ENCODE measurements at places on chromosomes 16 and 17. TPM values are rescaled to one million over a fixed set of nuclear protein-coding genes. Genes with fewer than 3 reads are reported as not detected.

Gene CSF3
- polyA plus RNA-seq, result not detected

Gene STH
- not detected for polyA plus RNA-seq

Gene TBC1D3E
- polyA plus RNA-seq, result not detected

Gene HES7
- polyA plus RNA-seq, result not detected

Gene NDRG4
- 21.0 TPM for polyA plus RNA-seq

Gene SBK1
- polyA plus RNA-seq, result 16.4 TPM

Gene CA7
- polyA plus RNA-seq, result not detected

Gene KLHL10
- 0.17 TPM for polyA plus RNA-seq

Gene SPAG9
- 97.6 TPM for polyA plus RNA-seq

Gene GCGR
- not detected for polyA plus RNA-seq

Gene CCDC200
- polyA plus RNA-seq, result 4.5 TPM

Gene CDH8
- polyA plus RNA-seq, result 4.1 TPM

GRCh38 chr16:80580109-80580832 is 39.5 kb downstream of the DYNLRB2 start:
- no peak for DNase-seq

- DNase-seq, result no peak
Measured at GRCh38 chr17:38463451-38463858, 35.2 kb downstream of the ARHGAP23 start.

- DNase-seq, result no peak
Measured at GRCh38 chr17:42413464-42414040, 9.5 kb downstream of the CAVIN1 start.

DNA sequence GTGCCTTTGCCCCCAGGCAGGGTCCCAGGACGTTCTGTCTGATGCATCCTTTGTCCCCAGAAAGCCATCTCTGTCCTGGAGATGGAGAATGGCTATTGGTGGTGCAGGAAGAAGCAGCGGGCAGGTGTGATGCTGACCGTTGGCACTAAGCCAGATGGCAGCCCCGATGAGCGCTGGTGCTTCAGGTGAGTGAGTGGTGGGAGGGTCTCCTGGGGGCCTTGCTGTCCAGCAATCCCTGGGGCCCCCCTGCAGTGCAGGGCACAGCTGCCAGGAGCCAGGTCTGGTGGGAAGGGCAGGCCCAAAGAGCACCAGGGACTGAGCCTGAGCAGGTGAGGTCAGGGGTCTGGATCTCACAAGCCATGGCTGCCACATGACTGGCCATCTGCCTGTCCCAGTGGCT is 18.1 kb downstream of the TRPV2 start:
- DNase-seq, result no peak

- DNase-seq, result no peak
Measured at GRCh38 chr17:35765086-35765710, 4.5 kb downstream of the C17orf50 start.

- DNase-seq, result no peak
Measured at GRCh38 chr17:45001310-45001709, 33.2 kb upstream of the C1QL1 start.

DNA sequence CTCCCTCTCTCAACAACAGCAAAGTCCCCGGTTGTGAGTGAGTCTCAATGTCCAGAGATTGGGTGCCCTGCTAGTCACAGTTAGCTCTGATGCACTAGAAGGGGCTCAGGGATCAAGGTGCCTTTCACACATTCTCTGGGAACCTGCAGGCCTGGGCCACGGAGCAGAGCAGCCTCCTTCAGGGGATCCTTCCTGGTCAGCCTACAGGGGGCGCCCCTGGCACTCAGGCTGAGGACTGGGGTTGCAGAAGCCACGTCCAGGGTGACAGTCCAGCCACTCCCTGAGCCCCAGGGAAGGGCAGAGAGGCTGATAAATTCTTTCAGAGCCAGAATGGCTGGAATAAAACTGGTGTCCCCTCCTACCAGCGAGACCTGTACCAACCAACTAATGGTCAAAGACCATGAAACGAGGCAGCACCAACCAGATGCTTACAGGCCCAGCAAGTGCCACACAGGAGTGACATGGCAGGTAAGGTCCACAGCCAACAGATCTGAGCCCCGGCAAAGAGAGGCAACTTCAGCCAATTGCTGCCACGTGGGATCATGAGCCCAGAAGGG is 43.5 kb downstream of the ST3GAL2 start:
- DNase-seq, result peak; percentile 36

DNA sequence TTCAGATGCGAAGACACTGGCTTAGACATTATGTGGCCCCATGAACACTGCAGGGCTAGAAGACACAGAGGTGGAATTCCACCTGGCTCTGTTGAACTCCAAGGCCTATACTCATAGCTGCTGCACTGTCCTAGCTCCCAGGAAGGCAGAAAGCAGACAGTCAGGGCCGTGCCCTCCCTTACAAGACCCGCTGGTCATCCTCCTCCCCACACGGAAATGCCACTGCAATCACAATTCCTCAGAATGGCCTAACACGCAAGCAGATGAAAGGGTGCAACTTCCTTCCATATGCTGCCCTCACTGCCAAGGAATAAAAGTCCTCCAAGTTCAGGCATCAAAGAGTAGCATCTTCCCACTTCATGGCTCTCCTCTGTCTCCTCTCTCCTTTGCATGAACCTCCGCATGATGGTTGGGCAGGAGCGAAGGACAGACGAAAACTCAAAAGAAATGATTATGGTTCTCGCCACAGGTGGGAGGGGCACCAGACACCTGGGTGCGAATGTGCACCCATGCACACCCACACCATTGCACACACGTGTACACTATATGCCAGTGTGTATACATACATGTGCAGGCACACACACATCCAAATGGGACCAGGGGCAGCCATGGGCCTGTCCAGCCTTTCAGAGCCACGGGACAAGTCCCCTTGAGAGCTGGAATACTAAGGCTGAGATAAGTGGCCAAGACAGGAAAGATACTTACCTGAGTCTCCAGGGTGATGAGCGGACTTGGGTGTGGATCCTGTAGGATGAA is 113.3 kb downstream of the XYLT1 start:
- DNase-seq, result no peak

DNA sequence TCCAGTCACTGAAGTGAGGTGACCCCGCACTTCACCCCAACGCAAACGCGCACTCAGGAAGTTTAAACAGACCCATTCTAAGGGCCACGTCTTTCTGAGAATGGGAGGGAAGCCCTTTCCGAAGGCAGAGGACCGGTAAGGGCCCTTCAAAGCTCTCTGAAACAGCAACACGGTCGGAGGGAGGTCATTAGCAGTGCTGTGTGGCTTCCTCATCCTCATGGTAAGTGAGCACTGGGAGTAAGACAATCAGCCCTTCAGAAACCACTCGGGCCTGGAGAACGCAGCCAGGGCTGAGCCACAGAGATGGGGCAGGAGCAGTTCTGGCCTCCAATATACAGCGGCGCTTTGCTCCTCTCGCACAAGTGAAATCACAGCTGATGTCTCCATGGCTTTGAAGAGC is 23.7 kb downstream of the SRL start:
- DNase-seq, result no peak

DNA sequence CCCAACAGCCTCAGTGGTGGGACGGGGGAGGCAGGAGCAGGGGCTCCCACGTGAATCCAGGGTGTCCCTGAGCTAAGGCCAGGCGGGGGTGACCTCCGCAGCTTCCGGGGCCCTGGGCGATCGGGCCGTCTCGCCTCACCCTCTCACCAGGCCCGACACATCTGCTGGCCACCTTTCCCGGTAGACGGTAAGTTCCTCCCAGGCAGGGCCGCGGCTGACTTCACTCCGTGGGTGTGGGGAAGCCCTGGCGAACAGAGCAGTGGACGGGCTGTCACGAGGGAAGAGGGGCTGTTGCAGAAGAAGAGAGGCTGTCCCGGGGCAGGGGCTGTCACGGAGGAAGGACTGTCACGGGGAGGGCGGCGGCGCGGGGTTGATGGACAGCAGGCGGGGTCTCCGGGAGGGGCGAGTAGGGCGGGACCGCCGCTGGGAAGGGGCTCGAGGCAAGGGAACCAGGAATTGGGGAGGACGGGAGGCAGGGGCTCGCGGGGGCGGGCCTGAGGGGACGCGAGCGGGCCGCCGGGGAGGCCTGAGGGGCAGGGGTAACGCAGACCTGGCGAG is 498 bp downstream of the PKMYT1 start:
- DNase-seq, result no peak

- DNase-seq, result no peak
Measured at GRCh38 chr17:68670967-68671693, 70.0 kb upstream of the FAM20A start.

Measured in muscle of back (tissue), 13 donors.